ENCODE measurements at places on chromosomes 12 and 14. TPM values are rescaled to one million over a fixed set of nuclear protein-coding genes. Genes with fewer than 3 reads are reported as not detected.
A peak's percentile ranks its signal among the peaks of the same experiment; 100 is the strongest.

The CDKN1B gene
- 7.8 TPM for polyA plus RNA-seq

GRCh38 chr14:91953170-91953985 lies 5.9 kb upstream of the FBLN5 start:
- no peak for DNase-seq

The GPRC5D gene
- polyA plus RNA-seq: not detected

The LHX5 gene
- polyA plus RNA-seq: not detected

- DNase-seq: no peak
Measured at GRCh38 chr14:103161054-103161397, 37.8 kb downstream of the TNFAIP2 start.

The TAS2R19 gene
- not detected for polyA plus RNA-seq

DNA sequence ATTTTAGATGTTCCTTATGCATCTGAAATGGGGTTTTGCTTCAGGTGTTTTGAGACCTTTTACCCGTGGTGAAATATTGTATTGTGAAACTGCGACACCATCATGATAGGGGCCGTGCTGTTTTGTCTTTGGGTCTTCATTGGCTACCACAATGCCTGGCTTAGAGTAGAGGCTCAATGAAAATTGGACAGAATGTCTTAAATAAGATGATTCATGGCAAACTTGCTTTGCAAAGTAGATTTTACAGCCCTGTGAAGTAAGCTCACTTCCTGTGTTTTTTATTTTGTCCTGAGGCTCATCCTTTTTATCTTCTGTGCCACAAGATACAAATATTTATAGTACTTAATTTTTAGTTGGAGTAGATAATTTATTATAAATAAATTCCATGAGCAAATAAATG lies 111.3 kb upstream of the FRMD6 start:
- no peak for DNase-seq

The CLEC9A gene
- not detected for polyA plus RNA-seq

The CACNA1C gene
- 0.44 TPM for polyA plus RNA-seq

- DNase-seq: no peak
Measured at GRCh38 chr12:12872139-12872933, 19.0 kb upstream of the GPRC5A start.

- no peak for DNase-seq
Measured at GRCh38 chr14:56720703-56721460, 89.4 kb downstream of the OTX2 start.

DNA sequence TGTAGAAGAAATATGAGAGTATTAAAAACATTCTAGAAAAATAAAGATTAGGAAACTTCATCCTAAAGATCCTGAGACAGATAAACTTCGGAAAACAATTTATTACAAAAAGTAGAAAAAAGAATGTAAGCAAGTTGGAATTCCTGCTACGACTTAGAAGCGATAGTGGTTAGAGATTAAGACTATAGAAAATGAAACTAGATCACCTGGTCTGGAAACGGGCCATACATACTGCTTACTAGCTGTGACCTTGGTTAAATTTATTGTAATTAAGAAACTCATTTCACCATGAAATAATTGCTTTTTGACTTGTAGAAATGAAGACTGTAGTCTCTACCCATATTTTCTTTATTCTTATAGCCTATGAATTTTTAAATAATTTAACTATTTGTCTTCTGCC lies 614.1 kb downstream of the SLC16A7 start:
- no peak for DNase-seq

DNA sequence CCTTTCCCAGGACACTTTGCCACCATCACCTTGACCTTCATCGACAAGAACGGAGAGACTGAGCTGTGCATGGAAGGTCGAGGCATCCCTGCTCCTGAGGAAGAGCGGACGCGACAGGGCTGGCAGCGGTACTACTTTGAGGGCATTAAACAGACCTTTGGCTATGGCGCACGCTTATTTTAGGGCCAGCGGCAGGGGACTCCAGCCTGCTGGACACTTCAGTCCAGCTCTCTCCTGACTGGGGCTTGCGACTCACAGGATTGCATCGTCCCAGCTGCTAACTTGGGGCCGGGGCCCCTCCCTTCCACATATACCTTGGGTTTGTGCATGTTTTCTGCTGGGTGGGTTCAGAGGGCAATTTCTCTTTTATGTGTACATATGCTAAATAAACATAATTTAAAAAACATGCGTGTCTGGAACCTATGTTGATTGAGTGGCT lies 11.2 kb downstream of the AHSA1 start:
- DNase-seq: no peak

DNA sequence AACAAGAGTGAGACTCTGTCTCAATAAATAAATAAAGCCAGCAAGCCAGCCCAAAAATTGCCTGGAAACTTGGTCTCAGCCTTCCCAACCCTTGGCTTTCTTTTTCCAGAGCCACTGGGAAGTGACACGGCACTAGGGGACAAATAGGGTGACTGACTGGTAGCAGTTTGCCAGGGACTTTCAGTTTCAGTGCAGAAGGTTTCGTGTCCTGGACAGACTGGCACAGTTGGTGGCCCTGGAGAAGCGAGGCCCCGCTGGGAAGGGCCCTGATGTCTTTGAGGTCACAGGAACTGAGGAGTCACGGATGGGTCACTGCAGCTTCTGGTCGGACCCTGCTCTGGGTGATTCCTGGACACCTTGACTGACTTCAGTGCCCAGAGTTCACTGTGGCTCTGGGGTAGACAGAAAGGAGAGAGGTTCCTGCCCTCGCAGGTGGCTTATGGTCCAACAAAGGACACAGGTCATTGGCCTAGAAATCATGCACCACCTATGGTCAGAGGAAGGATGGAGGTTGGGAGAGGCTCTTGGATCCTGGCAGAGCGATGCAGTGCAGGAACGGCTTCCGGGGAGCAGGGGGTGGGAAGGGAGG lies 2.7 kb downstream of the LRRC43 start:
- DNase-seq: no peak

The GLIPR1L2 gene
- 0.28 TPM for polyA plus RNA-seq

DNA sequence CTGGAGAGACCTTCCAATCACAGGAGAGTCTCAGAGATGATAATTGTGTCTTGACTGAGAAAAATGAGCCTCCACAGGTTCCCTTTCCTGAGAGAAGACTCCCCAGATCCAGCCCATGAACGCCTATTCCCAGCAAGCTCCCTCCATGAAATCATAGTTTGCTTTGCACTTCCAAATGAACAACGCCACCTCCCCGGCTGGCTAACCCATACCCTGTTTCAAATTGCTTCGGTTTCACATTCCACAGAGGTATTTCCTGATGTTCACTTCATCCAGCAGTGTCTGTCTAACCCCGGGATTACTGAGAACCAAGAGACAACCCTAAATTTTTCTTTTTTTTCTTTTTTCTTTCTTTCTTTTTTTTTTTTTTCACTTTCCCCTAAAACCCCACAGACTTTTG lies 124.1 kb upstream of the RFLNA start:
- DNase-seq: no peak

GRCh38 chr12:124716208-124717130 lies 147.2 kb downstream of the SCARB1 start:
- DNase-seq: no peak

GRCh38 chr12:48997719-48998496 lies 1.3 kb downstream of the DDN start:
- DNase-seq: no peak

The KRT78 gene
- polyA plus RNA-seq: 0.06 TPM

- no peak for DNase-seq
Measured at GRCh38 chr14:24052656-24053547, 1.1 kb downstream of the CARMIL3 start.

- no peak for DNase-seq
Measured at GRCh38 chr14:48771717-48772116, 814.5 kb downstream of the RPS29 start.

- no peak for DNase-seq
Measured at GRCh38 chr12:100564905-100565467, 8.5 kb upstream of the GAS2L3 start.

DNA sequence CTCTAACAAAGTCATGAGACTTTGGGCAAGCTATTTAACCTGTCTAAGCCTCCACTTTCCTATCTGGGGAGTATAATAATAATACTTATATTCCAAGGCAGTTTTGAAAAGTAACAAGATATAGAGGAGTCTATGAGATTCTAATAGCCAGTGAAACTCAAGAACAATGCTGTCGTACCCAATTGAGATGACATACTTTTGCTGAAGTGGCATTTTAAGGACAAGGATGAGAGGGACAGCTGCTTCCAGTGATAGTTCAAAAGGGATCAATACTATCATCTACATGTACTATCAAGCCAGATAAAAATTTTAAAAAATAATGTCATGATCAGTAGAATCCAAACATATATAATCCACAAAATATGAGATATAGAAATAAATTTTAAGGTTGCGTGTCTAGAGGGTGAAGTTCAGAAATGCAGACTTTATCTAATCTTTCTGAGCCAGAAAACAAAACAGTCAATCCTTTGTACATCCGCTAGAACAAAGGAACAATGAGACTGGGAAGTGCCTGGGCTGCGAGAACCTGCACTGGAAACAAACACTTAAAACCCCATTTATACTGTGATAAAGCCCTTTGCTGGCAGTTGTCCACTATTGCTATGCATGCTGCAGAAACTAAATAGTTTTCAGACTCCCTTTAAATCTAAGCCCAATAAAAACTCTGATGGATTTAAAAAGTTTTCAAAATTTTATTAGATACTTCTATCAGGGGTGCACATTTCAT lies 38.6 kb downstream of the PTPRB start:
- DNase-seq: no peak

- DNase-seq: no peak
Measured at GRCh38 chr12:38961683-38962082, 56.3 kb upstream of the CPNE8 start.

- no peak for DNase-seq
Measured at GRCh38 chr12:78584695-78585094, 279.9 kb upstream of the SYT1 start.

GRCh38 chr12:47021298-47021697 lies 58.1 kb upstream of the PCED1B start:
- no peak for DNase-seq

DNA sequence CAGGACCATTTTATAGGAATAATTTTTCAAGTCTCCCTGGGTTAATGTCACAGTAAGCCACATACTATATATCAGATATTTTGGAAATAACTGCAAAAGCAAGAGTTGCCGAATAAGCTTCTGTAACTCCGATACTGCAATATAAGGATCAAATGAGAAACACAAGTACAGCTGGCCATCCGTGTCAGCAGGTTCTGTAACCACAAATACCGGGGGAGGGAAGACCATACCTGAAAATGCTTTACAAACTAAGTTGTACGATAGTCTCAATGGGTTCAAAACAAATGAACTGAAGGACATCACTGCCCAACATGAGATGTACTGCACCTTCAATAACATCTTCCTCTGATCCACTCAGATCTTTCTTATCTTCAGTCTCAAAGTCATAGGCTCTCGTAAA lies 1.8 kb downstream of the SYCP3 start:
- no peak for DNase-seq

DNA sequence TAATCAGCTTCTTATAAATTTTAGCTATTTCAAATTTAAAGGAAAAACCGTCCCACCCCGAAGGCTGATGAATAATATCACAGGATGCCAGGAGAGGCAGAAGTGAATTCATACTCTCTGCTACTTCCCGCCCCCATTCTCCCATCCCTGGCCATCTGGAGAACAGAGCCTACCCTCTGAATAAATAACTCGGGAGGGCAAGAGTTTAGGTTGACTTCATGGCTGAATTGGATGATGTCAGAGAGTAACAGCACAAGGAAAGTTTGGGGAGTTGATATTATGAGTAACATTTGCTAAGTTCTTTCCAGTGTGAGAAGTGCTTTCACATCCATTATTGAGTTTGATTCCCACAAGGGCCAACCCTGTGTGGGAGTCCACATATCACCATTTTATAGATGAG lies 241.6 kb downstream of the EGLN3 start:
- no peak for DNase-seq

GRCh38 chr12:12779529-12779928 lies 5.9 kb upstream of the APOLD1 start:
- DNase-seq: no peak

The TCL1B gene
- not detected for polyA plus RNA-seq

GRCh38 chr14:94405486-94405885 lies 17.1 kb upstream of the SERPINA1 start:
- no peak for DNase-seq

The TAS2R8 gene
- polyA plus RNA-seq: not detected

The PLEKHG7 gene
- 0.08 TPM for polyA plus RNA-seq

The PLA2G1B gene
- polyA plus RNA-seq: 4.6 TPM

The TRAF3 gene
- 3.3 TPM for polyA plus RNA-seq

The MUCL1 gene
- not detected for polyA plus RNA-seq

DNA sequence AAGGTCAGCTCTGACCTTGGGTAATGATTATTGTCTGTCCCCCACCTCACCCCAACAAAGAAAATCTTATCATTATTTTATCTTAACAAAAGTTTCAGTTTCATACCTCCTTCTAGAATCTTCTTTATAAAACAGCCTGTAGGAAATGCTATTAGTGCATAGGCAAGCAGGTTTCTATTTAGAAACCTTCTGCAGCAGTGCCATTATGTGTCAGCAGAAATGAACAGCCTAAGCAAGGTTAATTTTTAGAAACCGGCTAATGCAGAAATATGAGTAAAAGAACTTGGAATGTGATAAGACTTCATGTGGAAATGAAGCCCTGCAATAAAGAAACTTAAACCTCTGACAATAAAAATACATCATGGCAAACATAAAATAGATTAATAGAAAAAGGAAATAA lies 814.4 kb downstream of the FSCB start:
- DNase-seq: no peak

DNA sequence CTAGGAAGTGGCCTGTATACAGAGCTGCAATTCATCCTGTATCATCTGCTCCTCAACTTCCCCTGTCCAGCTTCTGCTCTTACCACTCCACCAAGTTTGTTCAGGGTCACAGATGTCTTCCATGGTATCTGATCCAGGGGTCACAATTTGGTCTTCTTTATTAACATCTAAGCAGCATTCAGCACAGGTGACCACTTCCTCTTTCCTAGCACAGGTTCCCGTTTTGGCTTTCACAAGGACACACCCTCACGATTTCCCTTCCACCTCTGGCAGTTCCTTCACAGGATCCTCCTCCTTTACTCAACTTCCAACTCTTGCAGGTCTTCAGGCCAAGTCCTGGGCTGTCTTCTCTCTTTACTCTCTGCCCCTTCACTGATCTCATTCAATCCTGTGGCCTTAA lies 93.6 kb downstream of the TTC7B start:
- no peak for DNase-seq

DNA sequence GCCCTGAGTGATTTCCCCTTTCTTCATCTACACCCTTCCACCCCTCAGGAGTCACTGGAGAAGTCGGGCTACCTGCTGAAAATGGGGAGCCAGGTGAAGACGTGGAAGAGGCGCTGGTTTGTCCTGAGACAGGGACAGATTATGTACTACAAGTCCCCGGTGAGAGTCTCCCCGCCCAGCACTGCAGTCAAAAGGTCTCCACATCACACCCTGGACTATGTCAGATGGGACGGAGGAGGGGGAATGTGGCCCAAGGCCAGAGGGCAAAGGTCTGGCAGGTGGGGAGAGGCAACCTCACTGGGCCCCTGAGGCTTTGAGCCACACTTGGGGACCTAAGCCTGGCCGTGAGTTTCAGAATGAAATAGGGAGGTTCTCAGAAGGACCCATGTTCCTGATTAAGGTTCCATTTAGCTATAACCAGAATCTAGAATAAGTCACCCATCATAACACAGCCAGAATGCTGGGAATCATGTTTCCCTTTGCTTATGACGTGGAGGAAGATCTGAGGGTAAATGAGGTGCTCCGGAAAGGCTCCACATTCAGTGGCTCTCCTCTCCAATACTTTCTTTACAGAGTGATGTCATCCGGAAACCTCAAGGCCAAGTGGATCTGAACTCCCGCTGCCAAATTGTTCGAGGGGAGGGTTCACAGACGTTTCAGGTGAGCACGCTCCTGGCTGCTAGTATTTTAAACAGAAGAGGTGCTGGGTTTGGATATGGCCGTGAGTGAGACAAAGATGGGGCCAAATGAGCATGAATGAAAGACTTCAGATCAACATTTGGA lies 26.6 kb downstream of the PIGH start:
- peak; percentile 45 for DNase-seq

The TPI1 gene
- polyA plus RNA-seq: 540 TPM

- DNase-seq: no peak
Measured at GRCh38 chr12:121789233-121789781, 4.2 kb downstream of the RHOF start.

Measured in liver (tissue), 10 donors.